ENCODE measurements at places on chromosomes 1 and 21. TPM values are rescaled to one million over a fixed set of nuclear protein-coding genes. Genes with fewer than 3 reads are reported as not detected.

DNA sequence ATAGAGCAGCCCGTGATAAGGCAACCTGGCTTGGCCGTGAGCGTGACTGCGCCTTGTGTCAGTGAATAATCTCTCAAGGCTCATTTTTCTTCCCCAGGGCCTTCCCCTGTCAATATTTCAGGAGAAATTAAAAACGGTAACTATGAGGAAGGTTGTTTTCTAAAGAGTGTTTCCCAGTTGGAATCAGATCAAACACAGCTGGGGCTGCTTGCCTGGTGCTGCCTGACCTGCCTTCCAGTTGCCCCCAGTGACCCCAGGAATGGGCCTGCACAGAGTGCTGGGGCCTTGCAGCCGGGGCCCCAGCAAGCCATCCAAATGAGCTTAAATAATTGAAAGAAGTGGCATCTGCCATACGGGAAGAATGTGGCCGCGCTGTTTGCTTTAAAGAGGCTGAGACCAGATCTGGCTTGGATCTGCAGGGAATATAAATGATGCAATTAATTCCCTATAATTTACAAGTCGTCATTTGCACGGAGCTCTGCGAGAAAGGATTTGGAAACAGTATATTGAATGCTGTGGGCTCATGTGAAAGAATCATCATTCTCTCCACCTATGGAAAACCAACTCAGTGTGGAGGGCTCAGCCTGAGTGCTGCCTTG, 203.9 kb downstream of the C1orf94 start:
- DNase-seq: no peak

- DNase-seq: no peak
These were observed 87.8 kb downstream of the MRPL37 start for GRCh38 chr1:54287801-54288211.

POMGNT1 gene
- 87.2 TPM for total RNA-seq

DNA sequence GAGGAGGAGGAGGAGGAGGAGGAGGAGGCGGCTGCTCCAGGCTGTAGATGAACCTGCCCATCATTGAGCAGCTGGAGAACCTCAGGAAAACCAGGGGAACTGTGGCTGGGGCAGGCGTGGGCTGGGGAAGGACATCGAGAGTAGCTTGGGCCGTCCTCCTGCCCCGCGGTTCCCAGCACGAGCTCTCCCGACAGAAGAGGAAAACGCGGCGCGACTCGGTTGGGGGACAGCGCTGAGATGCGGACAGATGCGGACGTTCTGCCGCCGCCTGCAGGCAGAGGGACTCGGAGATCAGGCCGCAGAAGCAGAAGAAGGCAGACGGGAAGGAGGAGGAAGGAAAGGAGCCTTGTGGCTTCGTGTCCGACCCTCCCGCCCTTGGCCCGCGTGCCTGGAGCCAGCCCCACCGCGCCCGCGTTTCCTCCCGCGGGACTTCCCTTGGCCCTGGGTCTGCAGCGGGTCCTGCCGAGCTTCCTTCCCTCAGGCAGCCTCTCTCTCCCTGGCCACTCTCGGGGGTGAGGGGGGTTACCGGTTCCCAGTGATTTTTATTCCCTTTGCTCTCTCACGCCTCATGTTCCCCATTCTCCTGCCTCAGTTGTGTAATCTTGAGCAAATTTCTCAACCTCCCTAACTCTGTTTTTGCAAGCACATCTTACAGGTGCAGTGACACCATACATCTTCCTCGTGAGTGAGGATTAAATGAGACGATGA, 1.7 kb upstream of the TNFRSF9 start:
- peak; percentile 80 for DNase-seq

DNA sequence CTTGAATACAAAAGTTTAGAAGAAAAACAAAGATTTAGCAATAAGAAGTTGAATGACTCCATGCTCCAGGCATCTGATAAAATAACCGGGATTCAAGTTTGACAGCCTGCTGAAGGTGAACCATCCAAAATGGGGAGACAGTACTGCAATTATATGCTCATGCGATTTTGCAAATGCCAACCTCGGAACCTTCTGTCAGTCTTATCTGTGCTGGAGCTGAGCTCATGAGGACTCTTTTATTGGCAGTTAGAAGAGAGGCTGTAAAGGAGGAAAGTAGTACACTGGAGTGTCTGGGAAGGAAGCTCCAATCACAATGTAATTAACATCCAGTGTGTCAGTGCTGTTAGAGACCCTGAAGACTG, 170.0 kb downstream of the GALNT2 start:
- no peak for DNase-seq
